ENCODE measurements at places on chromosomes 3 and 15.

DNA sequence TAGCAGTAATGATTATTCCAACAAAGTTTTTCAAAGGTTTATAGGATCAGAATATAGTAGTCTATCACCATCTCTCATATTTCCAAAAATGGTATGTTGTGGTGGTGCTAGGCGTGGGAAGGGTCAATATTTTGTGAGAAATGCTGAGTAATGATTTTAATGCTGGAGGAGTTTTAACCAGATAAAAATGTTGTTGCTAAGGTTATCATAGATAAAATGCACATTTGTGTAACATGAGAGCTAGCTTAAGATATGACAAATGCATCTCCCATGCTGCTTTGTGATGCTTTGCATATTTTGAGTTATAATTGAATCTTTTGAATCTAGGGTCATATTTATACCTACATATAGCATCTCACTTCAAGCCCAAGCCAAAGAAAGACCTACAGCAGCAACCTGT is 103.9 kb upstream of the ROBO1 start:
- no peak for DNase-seq

GRCh38 chr15:39580117-39580484 is 778 bp upstream of the THBS1 start:
- DNase-seq = peak; percentile 94

DNA sequence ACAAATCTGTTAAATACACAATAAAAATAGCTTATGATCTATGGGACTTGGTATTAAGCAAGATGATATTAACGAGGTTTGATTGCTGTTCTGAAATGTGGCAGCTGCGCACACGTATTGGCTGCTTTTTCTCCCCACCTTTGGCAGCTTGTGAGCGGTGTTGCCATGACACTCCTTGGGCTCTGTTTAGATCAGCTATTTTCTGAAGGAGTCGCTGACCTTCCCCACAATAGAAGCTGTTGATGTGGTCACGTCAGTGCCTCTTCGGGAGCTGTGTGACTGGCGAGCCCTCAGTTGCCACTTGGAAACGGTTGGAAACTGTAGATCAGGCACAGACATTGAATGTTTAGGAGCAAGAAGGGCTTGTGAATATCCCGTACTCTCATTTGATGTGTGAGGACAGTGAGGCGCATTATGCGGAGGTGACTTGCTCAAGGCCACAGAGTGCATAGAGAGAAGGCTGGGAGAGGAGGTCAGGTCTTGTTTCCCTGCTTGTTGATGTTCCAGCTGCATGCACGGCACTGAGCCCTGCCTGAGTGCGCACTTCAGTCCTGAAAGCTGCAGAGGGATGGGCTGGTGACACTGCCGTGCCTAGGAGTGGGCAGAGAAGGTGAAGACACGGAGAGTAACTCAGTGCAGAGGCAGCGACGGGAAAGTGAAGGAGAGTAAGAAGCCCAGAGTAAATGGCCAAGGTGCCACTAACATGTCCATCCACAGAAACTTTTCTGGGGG is 198.4 kb downstream of the LPP start:
- DNase-seq = no peak

GRCh38 chr15:45573961-45574629 is 13.1 kb upstream of the BLOC1S6 start:
- DNase-seq = peak; percentile 55

- no peak for DNase-seq
Observed at GRCh38 chr3:14455571-14456317, 53.3 kb downstream of the SLC6A6 start.

GRCh38 chr3:146262371-146263110 is 11.6 kb upstream of the PLSCR4 start:
- no peak for DNase-seq

- no peak for DNase-seq
Observed at GRCh38 chr3:76456322-76456721, 583.6 kb upstream of the ROBO2 start.

- no peak for DNase-seq
Observed at GRCh38 chr15:45670091-45670490, 35.3 kb downstream of the SQOR start.

DNA sequence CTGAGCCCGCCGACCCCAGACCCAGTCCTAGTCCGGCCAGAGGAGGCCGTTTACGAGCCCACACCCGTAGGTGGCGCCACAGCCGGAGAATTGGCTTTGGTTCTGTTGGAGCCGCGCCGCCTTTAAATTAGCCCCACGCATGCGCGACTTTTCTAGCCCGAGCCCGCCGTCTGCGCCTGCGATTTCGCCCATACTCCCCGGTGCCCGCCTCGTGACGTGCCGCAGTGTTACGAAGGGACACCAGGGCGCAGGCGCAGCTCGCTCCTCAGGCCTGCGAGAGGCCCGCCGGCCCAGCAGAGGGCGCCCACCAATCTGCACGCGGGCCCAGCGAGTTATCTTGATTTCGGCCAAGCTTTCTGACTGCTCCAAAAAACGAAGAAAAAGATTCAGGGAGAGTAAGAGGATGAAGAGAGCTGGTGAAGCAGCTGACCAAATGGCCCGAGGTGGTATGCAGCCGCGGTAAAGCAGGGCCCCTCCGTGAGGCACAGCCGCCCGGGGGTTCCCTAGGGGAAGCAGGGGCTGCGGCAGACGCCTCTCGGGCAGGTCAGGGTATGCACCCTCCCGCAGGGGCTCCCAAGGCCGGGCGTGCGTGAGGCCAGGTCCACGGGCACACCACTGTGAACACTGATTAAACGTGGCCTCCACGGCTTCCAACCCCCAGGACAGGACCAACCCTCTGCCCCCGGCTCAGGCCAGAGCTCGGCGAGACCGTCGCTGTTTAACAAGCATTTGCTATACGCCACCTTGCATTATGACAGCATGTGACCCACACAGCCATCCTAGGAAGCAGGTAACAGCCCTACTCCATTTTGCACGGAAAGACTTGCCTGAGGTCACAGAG is 32.8 kb downstream of the RPN1 start:
- DNase-seq = peak; percentile 99

DNA sequence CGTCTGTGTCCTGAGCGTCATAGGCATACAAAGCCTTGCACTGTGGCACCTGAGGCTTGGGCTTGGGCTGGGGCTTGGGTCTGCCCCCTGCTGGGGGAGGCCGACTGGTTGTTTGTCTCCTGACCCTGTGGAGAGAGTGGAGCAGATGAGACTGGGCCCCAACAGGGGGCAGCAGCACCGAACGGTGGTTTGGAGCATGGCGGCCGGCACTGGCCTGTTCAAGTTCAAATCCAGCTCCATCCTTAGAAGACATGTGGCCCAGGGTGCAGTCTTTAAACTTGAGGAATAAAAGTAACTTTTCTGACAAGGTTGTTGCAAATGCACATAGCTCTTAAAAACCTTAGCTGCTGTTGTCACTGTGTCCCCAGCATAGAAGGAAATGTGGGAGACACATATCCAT is 33.3 kb downstream of the CCNB2 start:
- DNase-seq = peak; percentile 68

- no peak for DNase-seq
Observed at GRCh38 chr3:157104521-157104920, 55.4 kb downstream of the CCNL1 start.

DNA sequence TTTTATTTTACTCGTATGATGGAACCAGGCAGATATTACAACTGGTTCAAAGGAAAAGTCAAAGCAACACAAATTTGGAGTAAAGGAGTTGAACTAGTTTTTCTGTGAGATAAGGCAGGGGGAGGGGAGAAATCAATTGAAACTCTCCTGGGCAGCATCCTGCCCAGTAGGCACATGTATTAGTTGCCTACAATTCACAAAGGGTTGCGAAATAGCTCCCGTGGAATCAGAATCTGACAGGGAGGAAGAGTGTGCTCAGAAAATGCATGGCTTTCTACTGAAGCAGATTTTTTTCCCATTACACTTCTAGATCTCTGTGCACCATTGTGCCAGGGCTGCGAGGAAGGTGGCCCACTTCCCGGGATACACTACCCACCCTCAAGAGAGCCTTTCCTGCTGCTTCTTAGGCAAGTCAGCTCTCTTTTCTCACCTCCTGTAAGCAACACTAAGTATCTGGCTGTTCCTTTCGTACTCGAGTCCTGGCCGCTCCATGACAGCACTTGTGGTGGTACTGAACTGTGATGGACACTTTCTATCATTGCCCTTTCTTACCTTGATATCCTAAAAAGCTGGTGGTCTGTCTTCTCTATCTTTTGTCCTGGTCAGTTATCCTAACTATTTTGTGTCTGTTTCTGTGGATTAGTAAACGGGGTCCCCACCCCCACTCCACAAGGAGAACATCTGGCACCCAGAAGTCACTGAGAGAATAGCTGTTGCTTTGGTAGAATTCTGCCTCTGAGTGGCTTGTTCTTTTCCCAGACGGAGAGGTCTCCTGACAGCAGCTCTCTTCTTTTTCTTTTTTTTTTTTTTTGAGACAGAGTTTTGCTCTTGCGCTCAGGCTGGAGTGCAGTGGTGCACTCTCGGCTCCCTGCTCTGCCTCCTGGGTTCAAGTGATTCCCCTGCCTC is 74.8 kb downstream of the RPL39L start:
- no peak for DNase-seq

GRCh38 chr3:9192248-9193025 is 57.0 kb downstream of the SRGAP3 start:
- no peak for DNase-seq

- DNase-seq = peak; percentile 67
Observed at GRCh38 chr3:37163262-37164015, 10.9 kb downstream of the LRRFIP2 start.

- DNase-seq = no peak
Observed at GRCh38 chr3:119288669-119289403, 5.3 kb upstream of the ARHGAP31 start.

- DNase-seq = no peak
Observed at GRCh38 chr3:125132815-125133214, 77.0 kb upstream of the HEG1 start.

DNA sequence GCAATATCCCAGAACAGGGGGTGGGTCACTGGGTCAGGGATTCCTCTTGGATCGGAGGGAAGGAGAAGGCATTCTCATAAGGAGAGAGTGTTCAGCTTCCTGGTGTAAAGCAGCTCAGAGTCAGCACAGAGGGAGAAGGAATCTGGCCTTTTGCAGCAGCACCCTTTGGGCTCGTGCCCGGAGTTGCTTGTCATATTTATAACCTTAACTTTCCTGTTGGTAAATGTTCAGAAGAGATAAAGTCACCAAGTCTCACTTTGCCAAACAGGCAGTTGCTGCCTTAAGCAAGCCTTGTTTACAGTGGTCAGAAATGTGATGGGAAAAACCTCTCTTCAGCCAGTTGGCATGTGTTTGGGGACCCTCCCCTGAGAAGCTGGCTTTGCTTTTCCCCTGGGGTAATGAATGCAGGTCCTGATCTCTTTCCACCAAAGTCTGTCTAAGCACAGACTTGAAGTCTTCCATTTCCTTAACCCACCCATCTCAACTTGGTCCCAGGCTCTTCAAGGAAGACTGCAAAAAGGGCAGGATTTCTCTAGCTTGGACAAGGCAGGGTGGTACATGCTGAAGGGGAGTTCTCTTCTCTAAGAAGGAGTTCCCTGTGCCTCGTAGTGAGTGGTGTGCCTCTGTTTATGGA is 206.9 kb upstream of the BHLHE40 start:
- DNase-seq = no peak

GRCh38 chr3:48268381-48268935 is 27.6 kb downstream of the ZNF589 start:
- DNase-seq = peak; percentile 98

DNA sequence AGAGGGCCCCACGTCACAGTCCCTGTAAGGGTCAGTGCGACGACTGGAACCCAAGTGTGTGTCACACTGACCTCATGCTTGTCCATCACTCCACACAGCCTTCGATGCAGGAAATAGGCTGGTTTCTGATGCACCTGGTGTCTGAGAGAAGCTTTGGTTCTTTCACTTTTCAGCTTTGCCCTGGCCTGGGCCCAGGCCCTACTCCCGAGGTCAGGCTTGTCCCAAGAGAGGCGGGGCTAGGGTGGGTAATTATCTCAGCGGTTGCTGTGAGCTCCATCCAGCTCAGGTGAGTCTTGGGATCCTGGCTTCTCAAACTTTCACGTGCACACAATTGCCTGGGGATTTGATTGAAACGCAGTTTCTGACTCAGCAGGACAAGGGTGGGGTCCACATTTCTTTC is 19.6 kb upstream of the CHRNB4 start:
- no peak for DNase-seq

- DNase-seq = no peak
Observed at GRCh38 chr3:148694116-148694515, 3.6 kb upstream of the AGTR1 start.

DNA sequence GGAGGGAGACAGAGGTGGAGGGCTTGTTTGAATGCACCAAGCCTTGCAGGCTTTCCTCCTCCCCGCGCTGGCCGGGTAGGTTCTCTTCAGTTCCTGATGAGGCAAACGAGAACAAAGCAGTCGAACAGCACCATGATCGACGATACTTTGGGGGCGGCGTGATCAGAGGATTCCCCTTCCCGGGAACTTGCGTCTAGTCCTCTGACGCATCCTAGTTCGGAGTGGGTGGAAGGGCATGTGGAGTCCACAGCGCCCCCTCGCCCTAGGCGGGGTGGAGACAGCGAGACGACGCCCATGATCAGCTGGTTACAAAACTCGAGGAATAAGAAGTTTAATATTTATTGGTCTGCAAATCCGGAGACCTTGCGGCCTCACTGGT is 452 bp upstream of the SV2B start:
- peak; percentile 69 for DNase-seq

DNA sequence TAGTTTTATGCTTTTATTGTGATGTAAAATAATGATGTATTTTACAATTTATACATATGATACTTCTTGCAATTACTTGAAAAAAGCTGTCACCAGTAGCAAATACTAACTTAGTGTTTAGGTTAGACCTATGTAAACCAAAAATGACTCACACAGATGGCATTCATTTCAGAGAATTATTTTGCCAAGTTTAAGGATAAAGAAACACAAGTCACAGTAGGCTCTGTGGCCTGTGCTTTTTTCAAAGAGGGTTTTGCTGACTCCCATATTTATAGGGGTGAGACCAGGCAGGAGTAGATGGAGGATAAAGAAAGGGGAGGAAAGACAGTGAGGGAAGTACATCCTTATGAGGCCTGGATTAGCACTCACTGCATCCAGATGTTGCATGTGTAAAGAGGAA is 356.6 kb upstream of the NPAP1 start:
- no peak for DNase-seq

- DNase-seq = no peak
Observed at GRCh38 chr3:74661672-74662071, 47.2 kb upstream of the CNTN3 start.

- DNase-seq = no peak
Observed at GRCh38 chr3:45084820-45085816, 59.0 kb downstream of the CLEC3B start.

DNA sequence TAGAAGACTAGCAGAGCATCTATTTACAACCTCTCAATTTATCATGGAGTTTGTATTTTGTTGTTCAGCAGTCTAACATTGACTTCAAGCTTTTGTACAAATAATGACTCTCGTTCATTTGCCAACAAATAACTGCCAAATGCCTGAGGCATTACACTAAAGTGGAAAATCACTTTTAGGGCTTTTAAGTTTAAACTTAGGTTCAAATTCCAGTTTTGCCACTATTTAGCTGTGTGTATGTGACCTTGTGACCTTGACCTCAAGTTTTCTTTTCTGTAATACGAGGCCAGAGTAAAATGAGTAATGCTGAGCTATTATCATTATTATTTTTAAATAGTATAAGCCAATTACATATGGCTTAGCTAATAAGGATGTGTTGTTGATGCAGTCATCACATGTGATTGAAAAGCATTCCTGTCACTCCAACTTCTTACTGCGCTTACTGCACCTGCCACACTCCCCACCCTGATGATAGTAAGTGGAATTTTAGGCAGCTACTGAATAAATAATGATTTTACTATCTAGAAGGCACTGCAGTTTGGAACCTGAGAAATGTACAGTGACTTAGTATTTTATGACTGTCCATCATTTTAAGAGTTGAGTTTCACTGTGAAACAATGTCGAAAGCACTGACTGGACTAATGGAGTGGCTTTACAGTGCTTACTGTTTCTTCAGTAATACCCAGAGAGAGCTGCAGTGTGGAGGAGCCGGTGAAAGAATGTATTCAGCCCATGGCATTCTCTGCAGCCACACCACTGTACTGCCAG is 16.3 kb downstream of the ARL8B start:
- no peak for DNase-seq

Measured in activated CD8-positive, alpha-beta T cell treated with anti-CD3 and anti-CD28 coated beads for 36 hours (primary cell).